ENCODE measurements at places on chromosomes 4 and X.
A peak's percentile ranks its signal among the peaks of the same experiment; 100 is the strongest.

- H3K4me1 ChIP-seq = no peaks in the 10 kb centered on the region
- DNase-seq = no peak
- no peak overlapping the region for H3K27ac ChIP-seq
- H3K4me3 ChIP-seq = no peak overlapping the region
- H3K27me3 ChIP-seq = no peaks in the 10 kb centered on the region
Observed at GRCh38 chrX:135535077-135535940, 14.8 kb downstream of the INTS6L start.

DNA sequence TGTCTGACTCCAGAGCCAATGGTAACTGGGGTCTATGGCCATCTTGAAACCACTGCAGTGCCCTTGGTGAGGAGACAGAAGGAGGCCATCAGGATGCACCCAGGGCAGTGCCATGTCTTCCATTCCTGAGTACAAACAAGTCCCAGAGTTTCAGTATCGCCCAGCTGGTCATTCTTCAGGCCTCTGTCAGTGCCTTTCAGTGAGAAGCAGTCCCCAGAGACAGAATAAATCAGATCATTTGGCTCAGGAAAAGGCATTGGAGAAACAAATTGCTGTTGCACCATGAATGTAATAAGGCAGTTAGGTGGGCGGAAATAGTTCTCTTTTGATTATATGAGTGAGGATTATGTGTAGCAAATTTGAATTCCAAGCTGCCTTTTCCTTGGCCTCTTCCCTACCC, 21.3 kb downstream of the ADGRG4 start:
- H3K4me3 ChIP-seq = no peak overlapping the region
- H3K27ac ChIP-seq = no peak overlapping the region
- no peaks in the 10 kb centered on the region for H3K36me3 ChIP-seq
- H3K27me3 ChIP-seq = no peaks in the 10 kb centered on the region

GRCh38 chrX:73206366-73206765, 8.3 kb downstream of the NAP1L2 start:
- H3K4me3 ChIP-seq = no peak overlapping the region
- H3K4me1 ChIP-seq = no peaks in the 10 kb centered on the region
- H3K27me3 ChIP-seq = no peaks in the 10 kb centered on the region
- no peak for DNase-seq

DNA sequence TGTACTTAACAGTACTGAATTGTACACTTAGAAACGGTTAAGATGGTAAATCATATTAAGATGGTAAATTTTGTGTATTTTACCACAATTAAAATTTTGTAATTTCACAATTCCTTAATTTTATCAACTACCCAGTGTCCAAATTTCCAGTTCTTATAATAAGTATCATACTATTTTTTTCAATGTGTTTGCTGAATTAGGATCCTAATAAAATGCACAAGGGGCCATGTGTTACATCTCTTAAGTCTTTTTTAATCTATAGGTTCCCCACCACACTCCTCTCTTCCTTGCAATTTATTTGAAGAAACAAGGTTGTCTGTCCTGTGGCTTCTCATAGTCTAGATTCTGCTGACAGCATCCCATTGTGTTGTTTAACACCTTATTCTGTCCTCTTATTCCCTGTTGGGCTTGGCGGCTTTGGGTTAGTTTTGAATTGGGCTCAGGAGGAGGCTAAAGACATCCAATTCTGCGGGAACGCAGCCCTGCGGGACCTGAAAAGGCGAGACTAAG, 533 bp upstream of the SYAP1 start:
- H3K4me1 ChIP-seq = no peaks in the 10 kb centered on the region
- no peaks in the 10 kb centered on the region for H3K36me3 ChIP-seq
- peak overlapping the region; percentile 82 for H3K4me3 ChIP-seq
- peak overlapping the region; percentile 95 for H3K27ac ChIP-seq
- H3K27me3 ChIP-seq = no peaks in the 10 kb centered on the region
